ENCODE measurements at places on chromosomes 5 and 9.

GRCh38 chr9:136326761-136327303 lies 507 bp upstream of the GPSM1 start:
- no peak for DNase-seq

GRCh38 chr5:150505041-150505511 lies 2.9 kb upstream of the NDST1 start:
- DNase-seq, result no peak

DNA sequence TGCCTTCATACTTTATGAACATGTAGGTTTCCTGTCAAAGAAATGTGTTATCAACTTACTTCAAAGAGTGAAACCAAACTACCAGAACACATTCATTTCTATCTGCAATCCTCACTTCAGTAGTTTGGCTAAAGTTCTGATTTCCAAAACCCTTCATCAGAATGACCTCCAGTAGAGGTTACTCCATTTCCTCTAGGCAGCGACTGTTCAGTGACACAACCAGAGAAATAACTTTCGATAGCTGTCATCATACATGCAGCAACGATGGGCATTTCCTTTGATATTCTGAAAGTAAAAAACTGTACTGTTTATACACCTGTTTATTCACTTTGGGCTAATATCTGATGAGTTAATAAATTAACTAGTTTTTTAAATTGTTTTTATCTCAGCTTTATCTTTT lies 532.5 kb upstream of the IZUMO3 start:
- no peak for DNase-seq

DNA sequence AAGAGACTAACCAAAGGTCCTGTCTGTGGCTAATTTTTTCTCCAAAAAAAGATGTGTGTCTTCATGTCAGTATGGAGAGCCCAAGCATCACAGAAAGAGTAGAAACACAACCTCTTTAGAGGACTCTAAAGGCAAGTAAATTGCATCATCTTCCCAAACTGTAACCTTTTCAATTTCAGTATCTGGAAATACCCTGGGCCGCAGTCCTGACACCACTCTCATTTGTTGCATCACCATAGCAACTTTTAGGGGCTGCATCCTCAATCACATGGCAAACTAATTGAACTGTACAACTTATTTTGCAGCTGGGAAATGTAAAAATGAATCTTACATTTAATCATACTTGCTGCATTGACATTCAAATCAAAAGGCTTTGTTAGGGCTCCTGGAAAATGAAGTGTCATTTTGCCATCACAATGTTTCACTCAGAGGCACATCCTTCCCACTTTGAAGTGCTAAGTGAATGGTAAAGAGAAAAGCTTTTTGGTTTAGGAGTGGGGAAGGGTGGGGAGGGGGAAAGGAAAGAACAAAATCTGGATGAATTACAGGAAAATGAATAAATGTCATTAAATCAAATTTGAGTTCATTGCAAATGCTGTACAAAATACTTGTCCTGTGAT lies 60.6 kb upstream of the GRIA1 start:
- no peak for DNase-seq

DNA sequence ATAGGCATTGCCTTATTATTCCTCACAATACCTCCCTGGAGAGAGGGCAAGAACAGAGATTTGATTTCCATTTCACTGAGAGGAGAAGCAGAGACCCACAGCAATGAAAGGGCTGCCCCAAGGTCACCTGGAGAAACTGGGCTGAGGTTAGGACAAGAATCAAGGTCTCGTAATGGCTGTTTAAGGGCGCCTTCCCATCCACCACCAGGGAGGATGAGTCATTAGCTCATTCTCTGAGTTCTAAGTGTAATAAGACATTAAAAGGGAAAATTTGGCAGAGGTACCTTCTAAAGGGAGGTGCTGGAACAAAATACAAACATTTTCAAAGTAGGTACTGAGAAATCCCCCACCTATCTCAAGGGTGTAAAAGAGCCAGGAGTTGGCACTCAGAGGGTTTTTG lies 52.6 kb upstream of the TCERG1 start:
- DNase-seq, result no peak

GRCh38 chr9:130172161-130172857 lies at the start of gene NCS1:
NCS1 (plus strand) TSS chr9:130172404; CDS start chr9:130172664, 260 bp downstream.
- no peak for DNase-seq

DNA sequence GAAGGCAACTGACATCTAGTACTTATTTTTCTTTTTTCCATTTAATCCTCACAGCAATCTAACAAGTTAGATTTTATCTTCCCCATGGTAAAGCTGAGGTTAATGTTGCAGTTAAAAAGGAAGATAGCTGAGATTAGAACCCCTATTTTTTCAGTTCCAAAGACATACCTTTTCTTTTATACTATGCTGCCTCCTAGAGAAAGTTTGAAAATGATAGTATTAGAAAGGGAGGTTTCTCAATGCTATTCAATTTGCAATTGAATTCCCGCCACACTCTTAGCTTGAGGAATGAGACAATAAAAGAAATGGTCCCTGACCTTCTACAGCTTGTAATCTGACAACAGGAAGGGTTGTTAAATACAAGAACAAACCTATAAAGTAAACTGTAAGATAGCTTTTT lies 195.9 kb upstream of the TRIM32 start:
- DNase-seq, result no peak

DNA sequence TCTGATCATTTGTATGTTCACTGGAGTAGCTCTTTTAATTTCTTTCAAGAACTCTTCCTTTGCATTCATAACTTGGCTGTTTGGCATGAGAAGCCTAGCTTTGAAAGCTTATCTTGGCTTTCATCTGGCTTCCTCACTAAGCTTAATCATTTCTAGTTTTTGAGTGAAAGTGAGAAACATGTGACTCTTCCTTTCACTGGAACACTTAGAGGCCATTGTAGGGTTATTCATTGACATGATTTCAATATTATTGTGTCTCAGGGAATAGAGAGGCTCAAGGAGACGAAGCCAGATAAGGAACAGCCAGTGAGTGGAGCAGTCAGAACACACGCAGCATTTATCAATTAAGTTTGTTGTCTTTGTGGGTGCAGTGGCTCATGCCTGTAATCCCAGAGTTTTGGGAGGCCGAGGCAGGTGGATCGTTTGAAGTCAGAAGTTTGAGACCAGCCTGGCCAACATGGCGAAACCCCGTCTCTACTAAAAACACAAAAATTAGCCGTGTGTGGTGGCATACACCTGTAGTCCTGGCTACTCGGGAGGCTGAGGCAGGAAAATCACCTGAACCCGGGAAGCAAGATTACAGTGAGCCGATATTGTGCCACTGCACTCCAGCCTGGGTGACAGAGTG lies 98.3 kb downstream of the UGCG start:
- DNase-seq, result no peak

- DNase-seq, result no peak
Observed at GRCh38 chr5:83034036-83034435, 43.2 kb downstream of the TMEM167A start.

DNA sequence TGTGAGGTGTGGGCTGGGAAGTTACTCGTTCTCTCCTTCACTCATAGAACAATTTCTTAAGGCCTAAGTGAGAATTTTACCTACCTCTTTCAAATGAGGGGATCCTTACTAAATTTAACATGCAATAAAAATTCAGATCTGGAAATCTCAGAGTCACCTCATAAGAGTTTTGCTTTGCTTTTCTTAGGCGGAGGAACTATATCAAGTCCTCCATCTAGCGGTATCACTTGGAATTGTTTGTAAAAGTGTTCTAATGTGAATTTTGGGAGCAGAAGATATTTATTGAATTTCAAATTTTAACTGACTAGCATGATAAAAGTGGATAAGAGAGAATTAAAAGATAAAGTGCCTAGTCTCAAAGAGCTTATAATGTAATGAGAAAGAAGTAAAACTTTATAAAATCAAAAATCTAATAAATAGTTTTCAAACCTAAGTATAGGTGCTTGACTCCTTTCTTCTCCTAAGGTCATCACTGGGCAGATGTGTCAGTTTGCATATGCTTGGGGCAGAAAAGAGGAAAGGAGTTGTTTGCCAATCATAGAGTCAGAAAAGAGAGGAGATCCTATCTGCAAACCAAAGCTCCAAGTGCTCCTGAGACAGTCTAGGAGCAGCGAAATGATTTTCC lies 145.7 kb upstream of the DAB2 start:
- no peak for DNase-seq

DNA sequence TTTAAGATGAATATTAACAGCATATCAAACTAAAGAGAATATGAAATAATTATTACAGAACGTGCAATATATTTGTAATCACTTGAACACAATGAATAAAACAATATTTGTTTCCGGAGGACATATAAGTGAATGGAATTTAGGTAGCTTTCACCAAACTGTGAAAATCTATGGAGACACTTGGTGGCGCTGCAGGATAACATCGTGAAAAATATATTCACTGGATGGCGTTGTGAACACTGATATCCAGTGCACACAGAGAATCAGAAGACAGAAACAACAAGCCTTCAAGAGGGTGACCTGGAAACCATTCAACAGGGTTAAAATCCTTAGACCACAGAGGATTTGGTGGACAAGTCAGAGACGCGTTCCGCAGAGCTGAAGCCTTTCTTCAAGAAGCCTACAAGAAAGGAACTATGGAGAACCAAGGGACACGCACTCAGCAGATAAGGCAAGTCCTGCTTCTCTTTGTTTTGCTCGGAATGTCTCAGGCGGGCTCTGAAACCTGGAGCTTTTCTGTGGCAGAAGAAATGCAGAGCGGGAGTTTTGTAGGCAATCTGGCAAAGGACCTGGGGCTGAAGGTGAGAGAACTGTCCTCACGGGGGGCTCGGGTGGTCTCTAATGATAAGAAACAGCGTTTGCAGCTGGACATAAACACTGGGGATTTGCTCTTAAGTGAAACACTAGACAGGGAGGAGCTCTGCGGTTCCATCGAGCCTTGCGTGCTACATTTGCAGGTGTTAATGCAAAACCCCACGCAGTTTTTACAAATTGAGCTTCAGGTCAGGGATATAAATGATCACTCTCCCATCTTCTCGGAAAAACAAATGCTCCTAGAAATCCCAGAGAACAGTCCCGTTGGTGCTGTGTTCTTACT lies at the start of gene PCDHB11:
PCDHB11 (plus strand) TSS at position 269 of the 877 bp plus-strand sequence; CDS start at position 417, 148 bp downstream.
- no peak for DNase-seq

GRCh38 chr5:120527251-120527650 lies 63.2 kb downstream of the PRR16 start:
- DNase-seq, result no peak

DNA sequence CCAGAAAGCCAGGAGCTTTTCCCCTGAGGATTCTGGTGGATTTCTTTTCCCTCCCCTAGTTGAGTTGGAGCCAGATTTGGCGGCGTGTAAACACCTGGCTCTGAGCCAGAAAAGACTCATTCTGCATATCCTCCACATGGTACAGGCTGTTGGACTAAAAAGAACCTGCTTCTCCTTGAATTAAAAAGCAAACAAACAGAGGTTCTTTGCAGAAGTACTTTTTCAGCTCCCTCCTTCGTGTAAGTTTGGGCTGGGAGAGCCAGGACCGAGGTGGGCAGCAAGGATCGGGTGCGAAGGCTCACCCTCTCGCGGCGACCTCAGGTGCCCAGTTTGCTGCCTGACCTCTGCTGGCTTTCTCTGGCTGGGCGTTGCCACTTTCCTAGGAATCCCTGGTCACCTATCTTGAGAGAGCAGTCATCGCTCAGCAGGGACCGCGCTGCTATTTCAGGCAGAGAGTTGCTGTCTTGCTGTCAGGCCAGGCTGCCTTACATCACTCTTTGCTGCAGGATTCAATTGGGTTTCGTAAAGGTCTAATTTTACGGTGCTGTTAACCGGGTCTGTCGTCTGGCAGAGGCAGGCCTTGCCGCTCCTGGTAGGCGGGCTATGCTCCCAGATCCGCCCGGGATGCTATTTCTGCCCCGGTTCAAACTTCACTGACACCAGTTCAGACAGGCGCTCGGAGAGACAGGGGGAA lies 3.2 kb downstream of the PAPPA start:
- no peak for DNase-seq

- DNase-seq, result no peak
Observed at GRCh38 chr5:26893078-26893477, 145.3 kb downstream of the CDH9 start.

- DNase-seq, result no peak
Observed at GRCh38 chr9:94909250-94909894, 182.9 kb downstream of the AOPEP start.

- DNase-seq, result no peak
Observed at GRCh38 chr5:148912714-148913398, 86.4 kb downstream of the ADRB2 start.

DNA sequence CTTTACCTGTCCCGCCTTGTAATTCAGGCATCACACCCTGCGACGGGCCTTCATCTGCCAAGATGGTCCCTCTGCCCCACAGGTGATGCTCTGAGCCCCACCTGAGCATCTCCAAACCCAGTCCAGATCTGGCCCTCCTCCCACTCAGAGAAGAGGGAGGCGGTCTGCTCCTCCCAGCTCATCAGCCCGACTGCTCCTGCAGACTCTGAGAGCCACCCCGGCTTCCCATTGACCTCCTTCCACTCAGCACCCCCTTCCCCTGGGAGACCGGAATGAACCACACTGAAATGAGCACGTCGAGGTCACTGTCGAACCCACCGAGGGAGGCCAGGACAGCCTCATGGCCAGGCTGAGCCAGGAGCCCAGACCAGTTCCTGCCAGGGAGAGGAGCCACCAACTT lies 12.8 kb downstream of the ABO start:
- no peak for DNase-seq

DNA sequence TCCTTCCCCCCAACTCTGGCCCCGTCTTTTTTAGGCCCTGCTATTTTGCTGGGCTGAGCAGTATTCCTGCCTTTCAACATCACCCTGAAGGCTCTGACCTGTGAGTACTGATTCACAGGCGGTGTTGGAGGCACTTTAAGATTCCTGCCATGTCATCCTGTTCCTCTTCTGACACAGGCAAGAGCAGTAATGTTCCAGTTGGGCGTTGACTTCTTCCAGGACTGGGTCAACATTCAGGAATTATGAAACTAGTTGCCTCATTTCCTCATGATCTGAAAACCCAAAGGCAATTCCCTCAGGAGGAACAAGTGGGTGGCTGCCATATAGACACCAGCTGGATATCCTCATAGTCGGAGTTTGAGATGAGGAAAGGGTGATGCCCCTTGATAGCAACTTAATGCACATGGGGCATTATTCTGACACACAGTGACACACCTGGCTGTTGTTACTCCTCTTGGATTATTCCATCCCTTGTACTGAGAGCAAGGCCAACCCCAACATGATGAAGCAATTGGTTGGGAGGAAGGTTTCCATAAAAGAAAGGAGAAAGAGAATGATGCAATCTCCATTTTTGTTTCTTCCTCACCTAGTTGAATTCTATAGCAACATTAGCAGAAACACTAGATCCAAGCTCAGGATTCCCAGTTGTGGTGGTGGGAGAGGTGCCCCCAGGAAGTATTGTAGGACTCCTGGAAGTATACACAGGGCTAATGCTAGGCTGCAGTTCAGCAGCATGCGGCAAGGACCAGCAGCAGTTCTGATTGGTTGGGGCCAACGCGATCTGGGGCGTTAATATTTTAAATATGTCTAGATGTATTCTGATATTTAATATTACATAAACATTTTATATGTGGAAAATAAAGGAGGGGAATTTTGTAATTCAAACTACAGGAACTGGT lies 19.6 kb upstream of the GLRX start:
- no peak for DNase-seq

DNA sequence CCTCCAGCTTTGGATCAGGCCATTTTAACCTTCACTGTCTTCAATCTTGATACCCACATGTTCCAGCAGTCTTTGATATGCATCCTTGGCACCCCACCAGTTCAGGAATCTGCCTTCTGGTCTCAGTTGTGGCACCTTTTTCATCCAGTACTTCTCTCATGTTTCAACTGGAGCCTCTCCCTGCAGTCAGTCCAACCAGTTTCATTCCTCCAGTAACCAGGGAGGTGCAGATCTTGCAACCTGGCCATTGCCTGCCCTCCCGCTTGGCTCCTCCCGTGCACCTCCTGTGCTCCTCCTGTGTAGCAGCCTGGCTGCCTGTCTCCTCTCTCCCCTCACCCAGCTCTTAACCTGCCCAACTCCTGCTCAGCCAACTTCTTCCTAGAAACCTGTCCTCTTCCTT lies 20.2 kb downstream of the FUBP3 start:
- DNase-seq, result no peak

GRCh38 chr5:80474929-80475328 lies 13.0 kb upstream of the FAM151B start:
- no peak for DNase-seq

All from effector memory CD8-positive, alpha-beta T cell (primary cell).